Activated naive CD4-positive, alpha-beta T cell treated with anti-CD3 and anti-CD28 coated beads, Interleukin-2, amount 10 ng/mL, durations not matched to agents 7 days and 5 days (primary cell): ENCODE measurements at places on chromosomes 5 and 9.

DNA sequence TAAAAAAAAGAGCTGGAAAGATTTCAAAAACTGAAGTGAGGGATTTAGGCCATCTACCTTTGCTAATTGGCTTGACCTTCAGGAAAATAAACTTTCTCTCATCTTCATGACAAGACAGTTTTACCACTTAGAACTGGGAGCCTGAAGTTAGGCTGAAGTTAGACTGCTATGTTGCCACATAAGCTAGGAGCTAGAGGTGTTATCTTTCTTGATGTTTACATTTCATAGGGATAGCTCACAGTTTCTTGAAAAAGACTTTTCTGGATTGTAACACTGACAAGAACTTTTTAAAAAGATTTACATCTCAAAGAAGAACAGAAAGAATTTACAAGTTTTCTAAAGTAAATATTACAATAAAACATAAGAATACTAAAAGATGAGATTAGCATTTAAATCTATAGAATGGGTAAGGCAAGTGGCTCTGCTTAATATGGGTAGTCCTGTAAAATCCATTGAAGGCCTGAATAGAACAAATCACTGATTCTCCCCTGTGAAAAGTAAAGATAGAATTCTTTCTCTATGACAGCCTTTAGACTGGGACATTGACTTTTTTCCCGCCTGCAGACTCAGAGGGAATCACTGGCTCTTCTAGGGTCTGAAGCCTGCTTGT lies 1665.4 kb upstream of the CDH9 start:
- no peak for DNase-seq

DNA sequence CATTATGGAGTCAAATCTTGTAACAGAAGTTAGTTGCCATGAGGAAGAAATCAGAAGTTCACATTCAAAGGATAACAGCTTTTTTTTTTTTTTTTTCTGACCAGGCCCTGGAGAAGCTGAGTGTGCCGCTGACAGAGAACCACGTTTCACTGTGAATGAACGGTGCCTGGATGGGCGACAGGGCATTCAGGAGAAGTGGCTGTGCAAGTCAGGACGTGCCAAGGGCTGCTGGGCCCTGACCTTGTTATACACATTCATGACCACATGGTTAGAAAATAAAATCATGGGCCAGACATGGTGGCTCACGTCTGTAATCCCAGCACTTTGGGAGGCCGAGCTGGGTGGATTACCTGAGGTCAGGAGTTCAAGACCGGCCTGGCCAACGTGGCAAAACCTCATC lies 91.6 kb downstream of the ANKH start:
- DNase-seq: no peak

GRCh38 chr5:66967102-66967501 lies 229.5 kb downstream of the CD180 start:
- DNase-seq: no peak

- DNase-seq: no peak
Measured at GRCh38 chr5:167639273-167639672, 652.2 kb upstream of the WWC1 start.

DNA sequence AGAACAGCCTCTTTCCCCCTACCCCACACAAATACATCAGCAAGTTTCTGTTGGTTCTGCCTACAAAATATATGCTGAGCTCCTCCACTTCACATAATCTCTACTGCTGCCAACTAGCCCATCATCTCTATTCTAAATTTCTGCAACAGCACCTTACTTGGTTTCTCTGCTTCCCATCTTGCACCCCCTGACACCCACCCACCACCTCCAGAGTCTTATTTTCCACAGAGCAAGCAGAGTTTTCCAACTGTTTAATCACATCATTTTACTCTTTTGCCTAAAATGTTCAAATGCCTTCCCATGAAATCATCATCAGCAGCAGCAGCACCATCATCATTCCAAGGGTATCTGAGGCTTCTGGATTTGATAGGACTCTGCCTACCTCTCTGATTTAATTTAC lies 295.7 kb downstream of the CTNND2 start:
- no peak for DNase-seq
